ENCODE measurements at places on chromosomes 13 and 19. TPM values are rescaled to one million over a fixed set of nuclear protein-coding genes. Genes with fewer than 3 reads are reported as not detected.

GRCh38 chr13:86559901-86560300 lies 760.7 kb upstream of the SLITRK6 start:
- no peaks in the 10 kb centered on the region for H3K36me3 ChIP-seq
- DNase-seq, result no peak
- H3K4me1 ChIP-seq, result no peaks in the 10 kb centered on the region
- H3K4me3 ChIP-seq, result no peak overlapping the region
- no peaks in the 10 kb centered on the region for H3K27me3 ChIP-seq

GRCh38 chr13:99545979-99546378 lies 44.7 kb downstream of the TM9SF2 start:
- no peaks in the 10 kb centered on the region for H3K27me3 ChIP-seq
- peak overlapping the region; percentile 88 for H3K27ac ChIP-seq
- peaks cover 67% of the 10 kb centered on the region for H3K4me1 ChIP-seq

DNA sequence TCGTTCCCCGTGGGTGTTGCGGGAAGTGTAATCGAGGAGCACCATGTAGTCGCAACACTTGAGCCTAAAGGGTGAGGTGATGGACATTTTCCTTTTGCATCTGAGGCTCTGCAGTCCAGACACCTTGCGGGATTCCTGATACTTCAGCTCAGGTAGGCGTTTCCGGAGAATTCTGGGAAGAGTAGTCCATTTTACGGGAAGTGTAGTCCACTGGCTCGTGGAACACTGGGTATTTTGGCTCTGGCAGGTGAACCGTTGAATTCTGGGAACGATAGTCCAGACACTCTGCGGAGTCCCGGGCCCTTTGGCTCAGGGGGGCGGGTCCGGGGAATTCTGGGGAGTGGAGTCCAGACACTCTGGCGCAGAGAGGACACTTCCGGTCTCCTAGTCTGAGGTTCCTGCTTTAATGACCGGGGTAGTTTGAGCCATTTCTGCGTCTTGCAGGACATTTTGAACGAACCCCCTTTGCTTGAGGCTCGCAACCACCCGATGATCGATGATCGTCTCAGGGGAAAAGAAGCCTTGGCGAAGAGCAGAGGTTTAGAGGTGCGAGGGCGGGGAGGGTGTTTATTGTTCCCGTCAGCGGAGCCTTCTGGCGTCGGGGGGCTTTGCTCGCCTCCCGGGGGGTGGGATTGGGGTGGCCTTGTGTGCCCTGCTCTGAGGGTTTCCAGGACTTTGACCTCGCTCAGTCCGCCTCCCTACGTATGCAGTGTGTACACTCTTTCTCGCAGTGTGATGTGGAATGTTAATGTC lies at the start of gene ZNF223:
ZNF223 (plus strand) TSS at position 387 of the 753 bp plus-strand sequence. CDS start 3,141 bp downstream, outside the sequence.
- H3K27me3 ChIP-seq, result no peaks in the 10 kb centered on the region
- H3K36me3 ChIP-seq, result no peaks in the 10 kb centered on the region
- H3K27ac ChIP-seq, result no peak within 1 kb of the TSS
- DNase-seq, result peak; percentile 69
- no peaks in the 10 kb centered on the region for H3K4me1 ChIP-seq

DNA sequence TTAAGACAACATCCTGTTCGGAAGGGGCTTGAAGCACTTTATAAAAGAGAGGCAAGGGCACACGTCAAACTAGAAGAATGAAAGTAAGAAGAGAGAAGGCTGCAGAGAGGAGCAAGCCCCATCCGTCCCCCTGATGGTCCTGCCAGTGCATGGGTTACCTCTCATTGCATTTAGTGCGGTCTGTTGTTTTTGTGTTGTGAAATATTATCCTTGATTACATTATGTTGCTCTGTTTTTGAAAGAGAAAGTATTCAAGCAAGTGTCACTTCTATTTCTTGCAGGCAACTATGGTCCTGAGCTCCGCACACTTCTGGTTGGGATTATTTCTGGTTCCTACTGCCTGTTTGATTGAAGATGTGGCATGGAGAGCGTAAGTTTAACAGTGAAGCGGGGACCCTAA lies 90.5 kb downstream of the SHISA2 start:
- H3K27ac ChIP-seq, result no peak overlapping the region
- H3K36me3 ChIP-seq, result no peaks in the 10 kb centered on the region
- no peaks in the 10 kb centered on the region for H3K4me1 ChIP-seq
- no peak overlapping the region for H3K4me3 ChIP-seq
- no peak for DNase-seq
- no peaks in the 10 kb centered on the region for H3K27me3 ChIP-seq

Gene TEX101
- not detected for polyA plus RNA-seq

All from GM12878 (cell line).